ENCODE measurements at places on chromosomes 5 and 9. TPM values are rescaled to one million over a fixed set of nuclear protein-coding genes. Genes with fewer than 3 reads are reported as not detected.

The SLC25A2 gene
- 0.13 TPM for total RNA-seq

The MCC gene
- 3.0 TPM for total RNA-seq

The IL31RA gene
- not detected for total RNA-seq

DNA sequence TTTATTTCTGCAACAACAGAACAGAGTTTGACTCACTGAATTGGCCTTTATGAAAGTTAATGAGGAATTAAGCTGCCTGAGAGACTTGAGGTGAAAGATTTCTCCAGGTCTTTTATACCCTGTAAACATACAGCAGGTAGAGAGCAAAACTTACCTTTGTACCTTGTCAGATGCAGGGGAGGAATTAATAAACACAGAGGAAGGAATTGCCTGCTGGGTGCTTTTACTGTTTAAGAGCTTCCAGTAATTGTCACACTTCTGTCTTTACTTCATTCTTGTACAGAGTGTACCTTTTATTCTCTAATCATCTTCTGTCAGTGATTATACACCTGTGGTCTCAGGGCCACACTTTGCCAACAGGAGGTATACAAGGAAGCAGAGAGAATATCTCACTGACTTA is 94.0 kb upstream of the GRIN3A start:
- no peaks in the 10 kb centered on the region for H3K4me1 ChIP-seq
- no peak for DNase-seq
- no peak overlapping the region for H3K4me3 ChIP-seq
- H3K27me3 ChIP-seq: no peaks in the 10 kb centered on the region
- no peaks in the 10 kb centered on the region for H3K36me3 ChIP-seq

DNA sequence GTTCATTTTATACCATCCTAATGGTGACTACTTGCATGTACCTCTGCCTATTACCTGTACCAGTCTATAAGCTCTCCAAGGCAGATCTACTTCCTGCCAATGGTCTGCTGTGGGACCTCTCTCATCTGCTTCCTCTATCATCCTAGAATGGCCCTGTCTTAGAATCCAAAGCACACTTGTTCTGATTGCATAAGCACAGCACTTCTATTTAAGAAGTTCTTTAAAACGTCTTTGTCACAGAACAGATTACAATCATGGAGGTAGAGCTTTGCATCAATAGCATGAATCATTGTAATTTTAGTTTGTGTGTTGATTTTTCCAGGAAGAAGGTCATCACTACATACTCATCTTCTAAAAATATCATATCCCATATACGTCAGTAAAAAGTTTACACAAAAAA is 131.8 kb upstream of the ACOT12 start:
- no peak overlapping the region for H3K4me3 ChIP-seq
- no peaks in the 10 kb centered on the region for H3K4me1 ChIP-seq
- H3K36me3 ChIP-seq: no peaks in the 10 kb centered on the region
- no peak overlapping the region for H3K27ac ChIP-seq
- no peaks in the 10 kb centered on the region for H3K27me3 ChIP-seq

DNA sequence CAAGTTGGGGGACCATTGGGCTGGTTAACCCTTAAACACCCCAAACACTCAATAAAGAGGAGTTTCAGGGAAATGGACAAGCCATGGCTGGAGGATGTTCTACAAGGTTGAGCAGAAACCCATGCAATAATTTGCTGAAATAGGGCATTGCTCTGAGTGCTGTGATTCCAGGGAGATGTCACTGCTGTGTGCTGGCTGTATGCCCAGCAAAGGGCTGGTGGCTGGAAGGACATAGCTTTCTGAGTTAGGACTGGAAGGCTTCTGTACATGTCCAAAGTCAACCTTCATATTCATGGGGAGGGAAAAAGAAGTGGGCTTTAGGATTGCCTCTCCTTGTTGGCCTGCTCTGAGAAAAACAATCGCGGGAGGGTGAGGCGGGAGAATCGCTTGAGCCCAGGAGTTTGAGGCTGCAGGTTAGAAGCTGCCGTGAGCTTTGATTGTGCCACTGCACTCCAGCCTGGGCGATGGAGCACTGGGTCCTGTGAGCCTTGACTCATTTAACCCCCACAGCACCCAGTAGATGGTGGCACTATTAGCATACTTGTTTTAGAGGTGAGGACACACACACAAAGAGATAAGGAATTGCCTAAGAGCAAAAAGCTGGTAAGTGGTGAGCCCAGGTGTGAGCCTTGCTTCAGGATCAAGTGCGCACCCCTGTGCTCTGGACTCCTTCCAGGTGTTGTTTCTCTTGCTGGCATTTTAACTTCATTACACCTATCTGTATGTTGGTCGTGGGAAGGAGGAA is 20.4 kb downstream of the IL12B start:
- no peak for DNase-seq
- peaks cover 36% of the 10 kb centered on the region for H3K27me3 ChIP-seq
- no peak overlapping the region for H3K4me3 ChIP-seq
- no peaks in the 10 kb centered on the region for H3K36me3 ChIP-seq
- H3K4me1 ChIP-seq: no peaks in the 10 kb centered on the region

DNA sequence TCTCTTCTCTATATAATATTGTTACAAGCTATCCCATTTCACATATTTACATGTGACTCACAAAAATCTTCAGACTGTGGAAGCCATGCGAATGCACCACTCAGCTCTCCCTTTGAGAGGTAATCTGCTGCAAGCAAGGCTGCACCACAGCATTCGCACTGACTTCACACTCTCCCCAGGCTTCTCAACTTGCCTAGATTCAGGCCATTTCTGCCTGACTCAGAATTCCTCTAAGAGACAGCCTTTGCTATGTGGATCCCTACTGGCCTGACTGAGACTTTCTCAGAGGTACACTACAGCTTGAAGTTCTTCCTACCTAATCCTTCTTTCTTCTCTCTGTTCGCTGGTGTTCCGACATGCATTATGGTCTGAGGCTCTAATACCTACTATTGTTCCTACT is 21.1 kb upstream of the DMRTA1 start:
- no peaks in the 10 kb centered on the region for H3K27me3 ChIP-seq
- H3K36me3 ChIP-seq: no peaks in the 10 kb centered on the region
- H3K27ac ChIP-seq: no peak overlapping the region
- no peak overlapping the region for H3K4me3 ChIP-seq
- no peak for DNase-seq
- no peaks in the 10 kb centered on the region for H3K4me1 ChIP-seq

- H3K4me1 ChIP-seq: no peaks in the 10 kb centered on the region
- no peak overlapping the region for H3K4me3 ChIP-seq
- H3K36me3 ChIP-seq: no peaks in the 10 kb centered on the region
Observed at GRCh38 chr5:44770780-44771717, 37.7 kb upstream of the MRPS30 start.

GRCh38 chr5:119340597-119341218 is 15.1 kb upstream of the TNFAIP8 start:
- H3K36me3 ChIP-seq: no peaks in the 10 kb centered on the region
- no peak overlapping the region for H3K27ac ChIP-seq
- H3K4me3 ChIP-seq: no peak overlapping the region
- no peak for DNase-seq

- peak; percentile 6 for DNase-seq
- no peaks in the 10 kb centered on the region for H3K4me1 ChIP-seq
- H3K27me3 ChIP-seq: no peaks in the 10 kb centered on the region
- no peak overlapping the region for H3K27ac ChIP-seq
- H3K4me3 ChIP-seq: no peak overlapping the region
Observed at GRCh38 chr9:109969011-109969410, 189.0 kb downstream of the PALM2AKAP2 start.

DNA sequence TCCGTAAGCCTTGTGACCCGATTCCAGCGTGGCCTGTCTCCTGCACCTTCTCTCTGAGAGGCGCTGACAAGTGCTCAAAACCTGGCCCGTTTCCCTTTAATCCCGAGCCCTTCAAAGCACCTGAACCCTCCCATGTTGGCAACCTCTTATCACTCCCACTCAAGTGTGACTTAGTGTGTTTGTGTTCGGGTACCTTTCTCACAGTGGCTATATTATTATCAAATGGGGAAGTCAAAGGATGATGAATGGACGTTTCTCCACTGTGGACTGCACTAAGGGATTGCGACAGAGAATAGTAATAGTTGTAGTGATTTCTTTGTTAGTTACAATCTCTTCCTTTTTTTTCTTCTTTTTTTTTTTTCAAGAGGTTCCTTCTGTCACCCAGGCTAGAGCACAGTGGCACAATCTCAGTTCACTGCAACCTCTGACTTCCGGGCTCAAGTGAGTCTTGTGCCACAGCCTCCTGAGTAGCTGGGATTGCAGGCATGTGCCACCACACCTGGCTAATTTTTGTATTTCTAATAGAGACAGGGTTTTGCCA is 65.4 kb upstream of the TNFSF8 start:
- no peak overlapping the region for H3K27ac ChIP-seq
- H3K27me3 ChIP-seq: no peaks in the 10 kb centered on the region
- H3K36me3 ChIP-seq: no peaks in the 10 kb centered on the region
- DNase-seq: no peak
- no peak overlapping the region for H3K4me3 ChIP-seq
- H3K4me1 ChIP-seq: no peaks in the 10 kb centered on the region
